IMR-90 (cell line): ENCODE measurements at places on chromosomes 4 and X. TPM values are rescaled to one million over a fixed set of nuclear protein-coding genes. Genes with fewer than 3 reads are reported as not detected.

Gene CHST7
- total RNA-seq, result 2.9 and 3.3 TPM in 2 replicates

Gene AMTN
- not detected in 2 replicates for total RNA-seq

Gene ZFP42
- total RNA-seq, result not detected in 2 replicates

Gene LEF1
- total RNA-seq, result 0.56 and 1.8 TPM in 2 replicates

Gene FATE1
- total RNA-seq, result not detected in 2 replicates

GRCh38 chr4:71857713-71858451 is 74.0 kb upstream of the GC start:
- H3K27me3 ChIP-seq, result no peaks in the 10 kb centered on the region
- no peak overlapping the region for H3K4me3 ChIP-seq
- H3K4me1 ChIP-seq, result no peaks in the 10 kb centered on the region
- no peak overlapping the region for H3K27ac ChIP-seq

GRCh38 chr4:168856312-168856711 is 153.7 kb downstream of the CBR4 start:
- peaks cover 28% of the 10 kb centered on the region for H3K4me1 ChIP-seq
- peaks cover 32% of the 10 kb centered on the region for H3K36me3 ChIP-seq
- H3K27me3 ChIP-seq, result no peaks in the 10 kb centered on the region
- peak overlapping the region; percentile 43; the same call in 1 of the 2 replicates for H3K27ac ChIP-seq

GRCh38 chr4:127449449-127449848 is 183.3 kb upstream of the INTU start:
- H3K36me3 ChIP-seq, result no peaks in the 10 kb centered on the region
- no peak overlapping the region for H3K4me3 ChIP-seq
- peaks cover 2% of the 10 kb centered on the region for H3K27me3 ChIP-seq
- H3K27ac ChIP-seq, result no peak overlapping the region

GRCh38 chr4:68348577-68348976 is 1.3 kb downstream of the YTHDC1 start:
- peak overlapping the region; percentile 78 for H3K4me3 ChIP-seq
- H3K27ac ChIP-seq, result peak overlapping the region; percentile 86; the same call in 1 of the 2 replicates

GRCh38 chr4:153521999-153522801 is 56.0 kb downstream of the TMEM131L start:
- no peak overlapping the region for H3K27ac ChIP-seq
- no peaks in the 10 kb centered on the region for H3K27me3 ChIP-seq
- H3K36me3 ChIP-seq, result no peaks in the 10 kb centered on the region
- H3K4me3 ChIP-seq, result no peak overlapping the region

- no peak overlapping the region for H3K27ac ChIP-seq
- peak; percentile 19 for DNase-seq
- H3K27me3 ChIP-seq, result peaks cover 2% of the 10 kb centered on the region; the same call in 1 of the 2 replicates
- no peak overlapping the region for H3K4me3 ChIP-seq
- H3K36me3 ChIP-seq, result no peaks in the 10 kb centered on the region
- no peaks in the 10 kb centered on the region for H3K4me1 ChIP-seq
Measured at GRCh38 chrX:105876658-105877057, 54.3 kb downstream of the NRK start.
